Stimulated activated CD4-positive, alpha-beta T cell treated with anti-CD3 and anti-CD28 coated beads, Interleukin-1b, Interleukin-23, amount 100 ng/mL, for 1 hour (primary cell): ENCODE measurements at places on chromosomes 12 and 14.
A peak's percentile ranks its signal among the peaks of the same experiment; 100 is the strongest.

DNA sequence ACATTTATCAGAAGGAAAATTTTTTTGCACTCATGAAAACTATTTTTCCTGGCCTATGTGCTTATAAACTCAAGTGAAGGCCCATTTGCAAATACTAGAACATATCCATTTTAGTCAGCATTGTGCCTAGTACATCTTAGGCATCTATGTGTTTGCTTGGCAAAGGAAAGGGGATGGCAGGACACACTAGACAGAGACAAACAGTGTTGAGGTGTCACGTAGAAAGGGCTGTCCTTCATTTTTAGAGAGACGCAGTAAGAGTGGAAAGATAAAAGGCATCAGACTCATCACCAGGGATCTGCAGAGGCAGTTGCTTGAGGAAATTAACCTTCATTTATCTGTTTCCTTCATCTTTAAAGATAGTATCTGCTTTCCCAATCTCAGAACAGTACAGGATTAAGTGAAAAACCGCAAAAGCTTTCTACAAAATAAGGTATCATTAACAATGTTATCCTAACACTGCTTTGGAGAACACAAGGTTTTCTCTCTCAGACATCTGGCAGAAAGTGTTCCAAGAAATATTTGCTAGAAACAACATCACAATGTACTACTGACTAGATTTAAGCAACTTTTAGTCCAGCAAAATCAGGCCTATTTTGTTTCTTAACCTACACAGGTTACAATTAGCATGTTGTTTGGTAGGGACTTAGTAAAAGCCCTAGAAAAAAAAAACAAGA lies 2.0 kb downstream of the YBX3 start:
- no peak for DNase-seq

GRCh38 chr14:72631401-72631800 lies 262.5 kb downstream of the DPF3 start:
- DNase-seq, result no peak

DNA sequence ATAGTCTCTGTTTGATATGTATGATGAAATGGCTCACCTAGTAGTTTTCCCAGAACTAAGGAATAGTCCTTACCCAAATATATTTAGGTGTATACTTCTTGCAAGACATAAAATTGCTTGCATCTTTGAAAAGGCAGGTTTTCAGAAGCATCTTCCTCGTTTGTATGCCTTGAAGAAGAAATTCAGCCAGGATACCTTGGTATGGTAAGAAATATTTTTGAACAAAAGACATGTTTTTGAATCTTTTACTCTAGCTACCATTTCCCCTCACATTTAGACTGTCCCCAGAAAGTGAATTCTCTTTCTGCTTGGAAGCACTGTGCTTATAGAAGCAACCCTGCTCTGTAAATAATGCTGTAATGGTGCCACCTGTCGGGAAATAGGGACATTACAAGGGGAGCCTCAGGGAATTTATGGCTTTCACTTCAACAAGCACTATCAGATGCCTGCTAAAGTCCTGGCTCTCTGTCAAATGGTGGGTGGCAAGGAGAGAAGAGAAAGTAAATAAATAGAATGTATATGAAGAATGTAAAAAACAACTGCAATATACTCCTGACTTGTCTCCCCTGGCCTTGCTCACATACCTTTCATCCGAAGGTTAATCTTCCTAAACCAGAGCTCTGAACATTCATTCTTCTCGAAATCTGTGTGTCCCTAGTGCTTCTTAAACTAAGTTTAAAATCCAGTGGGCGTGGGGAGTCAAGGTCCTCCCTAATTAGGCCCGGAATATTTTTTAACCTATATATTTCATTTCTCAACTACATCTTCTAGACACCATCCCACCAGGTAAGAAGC lies 6.1 kb downstream of the CCDC184 start:
- peak; percentile 48 for DNase-seq

GRCh38 chr14:54316652-54317051 lies 80.2 kb upstream of the CDKN3 start:
- DNase-seq, result no peak

GRCh38 chr14:101369194-101369915 lies 191.9 kb upstream of the DIO3 start:
- no peak for DNase-seq

DNA sequence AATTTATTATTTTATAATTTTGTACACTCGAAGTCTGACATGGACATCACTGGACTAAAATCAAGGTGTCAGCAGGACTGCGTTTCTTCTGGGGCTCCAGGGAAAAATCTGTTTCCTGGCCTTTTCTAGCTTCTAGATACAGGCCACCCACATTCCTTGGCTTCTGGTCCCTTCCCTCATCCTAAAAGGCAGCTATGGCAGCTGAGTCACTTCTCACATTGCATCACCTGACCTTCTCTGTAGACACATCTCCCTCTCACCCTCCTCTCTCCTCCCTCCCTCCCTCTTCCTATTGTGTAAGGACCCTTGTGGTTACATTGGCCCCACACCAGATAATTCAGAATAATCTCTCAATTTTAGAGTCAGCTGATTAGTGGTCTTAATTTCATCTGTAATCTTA lies 92.4 kb downstream of the RPS6KA5 start:
- DNase-seq, result no peak

DNA sequence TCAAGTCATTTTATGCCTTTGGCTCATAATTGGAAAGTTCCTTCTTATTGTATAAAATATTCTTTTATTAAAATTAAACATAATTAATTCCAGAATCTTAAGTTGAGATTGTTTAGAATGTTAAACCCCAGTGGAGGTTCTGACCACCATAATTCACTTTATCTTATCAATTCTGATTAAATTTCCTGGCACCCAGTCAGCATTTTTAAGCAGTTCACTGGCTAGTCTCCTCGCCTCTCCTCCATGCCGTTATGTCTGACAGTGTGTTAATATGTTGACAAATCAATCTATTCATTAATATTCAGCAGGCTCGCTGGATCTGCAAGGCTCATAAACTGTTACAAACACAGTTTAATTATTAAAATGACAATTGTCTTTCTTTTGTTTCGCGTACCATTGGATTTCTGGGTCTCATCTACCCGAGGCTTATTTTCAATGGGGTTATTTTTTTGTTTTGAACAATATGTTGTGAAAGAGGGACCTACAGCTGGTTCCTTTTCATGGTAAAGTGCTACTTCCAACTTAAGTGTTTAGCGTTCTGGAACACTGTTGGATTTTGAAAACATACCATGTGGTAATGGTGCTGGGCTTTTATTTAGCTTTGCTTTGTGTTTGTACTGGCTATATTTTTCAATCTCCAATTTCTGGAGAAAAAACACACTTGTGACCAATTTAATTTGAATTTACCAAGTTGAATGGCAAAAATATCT lies 339.7 kb downstream of the PRKD1 start:
- no peak for DNase-seq

- no peak for DNase-seq
Measured at GRCh38 chr12:80001562-80001961, 66.7 kb upstream of the PPP1R12A start.

DNA sequence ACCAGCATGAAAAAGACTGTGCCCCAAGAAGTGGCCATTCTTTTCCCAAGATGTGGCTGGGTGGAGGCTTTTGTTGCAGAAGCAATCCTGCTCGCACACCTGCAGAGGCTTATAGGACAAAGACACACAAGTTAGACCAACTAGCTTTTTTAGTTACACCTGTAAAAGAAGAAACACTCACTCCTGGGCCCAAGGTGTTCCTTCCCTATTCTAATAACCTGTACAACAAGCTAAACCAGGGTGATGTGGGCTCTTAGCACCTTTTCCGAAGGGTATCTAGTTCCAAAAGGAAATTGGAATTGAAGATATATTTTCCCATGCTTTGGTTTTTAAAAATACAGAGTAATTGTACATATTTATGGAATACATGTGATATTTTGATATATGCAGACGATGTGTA lies 31.0 kb downstream of the ENTPD5 start:
- DNase-seq, result no peak

GRCh38 chr14:74459289-74459946 lies 33.4 kb upstream of the SYNDIG1L start:
- no peak for DNase-seq

- no peak for DNase-seq
Measured at GRCh38 chr12:43273467-43273866, 278.5 kb downstream of the ADAMTS20 start.

DNA sequence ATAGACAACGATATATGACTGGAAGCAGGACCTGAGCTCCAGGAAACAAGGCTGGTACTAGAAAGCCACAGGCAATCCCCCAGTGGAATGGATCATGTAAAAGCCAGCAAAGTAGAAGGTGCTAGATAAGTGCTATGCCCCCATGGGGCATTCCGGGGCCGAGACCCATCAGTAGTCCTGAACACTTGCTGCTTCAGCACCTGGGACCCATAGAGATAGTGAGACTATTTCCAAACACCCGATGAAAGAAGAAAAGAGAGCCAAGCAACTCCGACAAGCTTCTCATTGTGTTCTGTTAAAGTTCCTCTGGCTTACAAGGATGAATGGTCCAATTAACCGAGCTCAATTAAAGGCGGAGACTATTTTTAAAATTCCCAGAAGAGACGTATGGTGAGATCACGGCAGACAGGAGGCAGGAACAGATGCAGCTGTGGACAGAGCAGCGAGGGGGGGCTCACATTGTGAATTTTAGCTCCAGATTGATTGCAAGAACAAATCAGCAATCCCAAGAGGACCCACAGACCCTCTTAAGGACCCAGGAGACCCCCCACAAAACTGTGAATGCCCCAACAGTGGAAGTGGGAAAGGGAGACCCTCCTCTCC lies 142.5 kb upstream of the OVCH1 start:
- no peak for DNase-seq

DNA sequence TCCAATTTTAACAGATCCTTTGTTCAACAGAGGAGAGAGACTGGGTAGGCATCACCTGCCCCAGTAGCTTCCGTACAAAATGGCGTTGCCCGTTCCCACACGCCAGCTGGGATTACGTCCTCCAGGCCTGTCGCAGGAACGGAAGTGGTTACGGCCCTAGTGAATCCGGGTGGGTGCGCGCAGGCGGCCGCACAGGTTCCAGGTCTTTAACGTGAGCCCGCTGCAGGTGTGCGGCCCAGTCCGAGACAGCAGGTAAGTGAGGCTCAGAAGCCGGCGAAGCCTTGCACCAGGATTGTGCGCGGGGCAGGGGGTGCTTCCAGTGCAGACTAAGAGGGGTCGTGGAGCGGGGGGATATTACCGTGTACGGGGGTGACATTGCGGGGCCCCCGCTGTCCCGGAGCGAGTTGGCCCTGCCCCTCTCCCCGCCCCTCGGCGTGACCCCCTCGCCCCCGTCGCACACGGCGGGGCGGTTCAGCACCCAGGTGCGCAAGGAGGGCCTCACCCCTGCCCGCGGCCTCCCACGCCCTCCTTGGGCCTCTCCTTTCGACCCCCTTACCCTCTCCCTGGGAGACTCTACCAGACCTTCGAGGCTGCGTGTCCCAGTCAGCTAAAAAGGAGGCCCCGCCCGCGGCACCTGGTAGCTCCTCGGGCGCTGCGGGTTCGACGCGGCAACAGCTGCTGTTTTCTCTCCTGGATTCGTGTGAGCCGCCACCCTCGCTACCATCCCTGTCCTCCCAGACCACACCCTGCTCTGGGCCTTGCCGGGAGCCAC lies at the start of gene EXD2:
Gene EXD2, plus strand, starts transcription at position 159 of the 772 bp plus-strand sequence. CDS start 17,973 bp downstream, outside the sequence.
- peak; percentile 42 for DNase-seq

- no peak for DNase-seq
Measured at GRCh38 chr12:20505056-20505455, 136.7 kb downstream of the PDE3A start.

GRCh38 chr14:22522466-22522957 lies 66.5 kb downstream of the DAD1 start:
- DNase-seq, result no peak

GRCh38 chr12:51777973-51778372 lies 70.5 kb downstream of the FIGNL2 start:
- DNase-seq, result no peak

DNA sequence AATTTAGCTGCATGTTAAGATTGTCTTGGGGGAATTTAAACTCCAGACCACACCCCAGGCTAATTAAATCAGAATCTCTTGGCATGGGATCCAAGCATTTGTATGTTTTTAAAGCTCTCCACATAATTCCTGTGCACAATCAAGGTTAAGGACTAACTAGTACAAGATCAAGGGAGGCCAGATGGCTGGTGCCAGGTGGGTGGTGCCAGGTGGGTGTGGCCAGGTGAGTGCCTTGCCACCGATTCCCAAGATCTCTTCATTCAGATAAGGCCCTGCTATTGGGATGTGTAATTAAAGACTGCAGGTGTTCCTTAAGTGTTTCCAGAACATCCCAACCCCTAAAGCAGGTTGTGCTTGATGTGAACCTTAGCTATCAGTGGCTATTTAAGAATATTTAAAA lies 75.1 kb downstream of the NRXN3 start:
- DNase-seq, result no peak

GRCh38 chr12:66071549-66071948 lies 59.0 kb downstream of the LLPH start:
- no peak for DNase-seq

GRCh38 chr12:48351022-48351708 lies 446 bp upstream of the ZNF641 start:
- DNase-seq, result no peak

DNA sequence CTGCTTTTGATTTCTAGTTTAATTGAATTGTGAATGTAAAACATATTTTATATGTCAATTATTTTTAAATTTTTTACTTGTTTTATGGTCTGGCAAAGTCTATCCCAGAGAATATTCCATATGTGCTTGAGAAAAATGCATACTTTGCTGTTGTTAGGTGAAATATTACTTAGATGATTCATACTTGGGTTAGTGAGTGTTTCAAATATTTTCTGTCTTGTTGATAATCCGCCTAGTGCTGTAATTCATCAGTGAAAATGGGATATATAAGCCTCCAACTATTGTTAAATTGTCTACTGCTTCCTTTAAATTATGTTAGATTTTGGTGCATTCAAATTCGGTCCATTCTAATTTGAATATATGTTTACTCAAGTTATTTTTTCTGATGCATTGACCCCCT lies 395.5 kb downstream of the LRFN5 start:
- no peak for DNase-seq

DNA sequence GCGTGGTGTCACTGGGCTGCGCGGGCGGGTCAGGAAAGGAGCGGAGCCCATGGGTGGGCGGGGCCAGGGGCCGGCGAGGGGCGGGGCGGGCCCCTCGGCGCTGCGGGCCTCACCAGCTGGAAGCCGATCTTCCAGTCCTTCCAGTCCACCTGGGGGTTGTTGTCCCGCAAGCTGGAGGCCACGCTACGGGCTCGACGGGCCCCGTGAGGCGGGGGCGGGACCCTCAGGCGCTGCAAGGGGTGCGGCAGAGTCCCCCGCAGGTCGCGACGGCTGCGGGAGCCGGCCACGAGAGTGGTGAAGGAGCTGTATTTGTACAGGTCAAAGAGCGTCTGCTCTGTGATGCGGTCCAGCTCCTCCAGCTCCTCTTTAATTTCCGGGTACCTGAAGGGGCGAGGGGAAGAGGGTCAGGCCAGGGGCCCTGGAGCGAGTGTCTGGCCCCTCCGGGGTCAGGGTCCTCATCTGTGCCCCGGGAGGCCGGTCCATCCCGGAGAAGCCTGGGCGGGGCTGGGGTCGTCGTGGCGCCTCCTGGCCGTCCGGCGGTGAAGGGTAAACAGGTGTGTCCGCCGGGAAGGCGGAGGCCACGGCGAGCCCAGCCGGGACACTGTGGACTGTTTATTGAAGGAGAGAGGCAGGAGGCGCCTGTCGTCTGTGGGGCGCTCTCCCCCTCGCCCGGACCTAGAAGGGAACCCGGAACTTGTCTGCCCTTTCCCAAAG lies 11.9 kb downstream of the SCNN1A start:
- no peak for DNase-seq

GRCh38 chr12:86929962-86930361 lies 673.8 kb upstream of the MGAT4C start:
- no peak for DNase-seq

- no peak for DNase-seq
Measured at GRCh38 chr14:84770030-84770429, 759.9 kb upstream of the FLRT2 start.
